ENCODE measurements at places on chromosomes 13 and 19.

DNA sequence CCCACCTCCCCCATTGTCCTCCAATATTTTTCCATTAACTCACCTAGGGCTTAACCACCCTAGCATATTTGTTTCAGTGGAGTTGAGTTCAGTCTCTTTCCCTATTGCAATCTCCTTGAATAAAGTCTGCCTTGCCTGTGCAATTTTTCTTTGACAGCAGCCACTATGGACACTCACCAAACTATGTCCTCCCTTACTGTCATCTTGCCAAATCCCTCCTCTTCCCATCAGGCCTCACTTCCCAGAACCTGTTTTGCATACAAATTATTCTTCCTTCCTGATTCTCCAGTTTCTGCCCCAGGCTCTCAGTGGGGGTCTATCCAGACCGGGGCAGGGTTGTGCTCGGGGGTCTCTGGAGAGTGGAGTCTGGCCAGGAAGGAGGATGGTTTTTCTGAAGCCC is 2.2 kb upstream of the LYPD5 start:
- no peak for DNase-seq

- DNase-seq, result no peak
Measured at GRCh38 chr19:4732680-4733114, 9.1 kb upstream of the DPP9 start.

DNA sequence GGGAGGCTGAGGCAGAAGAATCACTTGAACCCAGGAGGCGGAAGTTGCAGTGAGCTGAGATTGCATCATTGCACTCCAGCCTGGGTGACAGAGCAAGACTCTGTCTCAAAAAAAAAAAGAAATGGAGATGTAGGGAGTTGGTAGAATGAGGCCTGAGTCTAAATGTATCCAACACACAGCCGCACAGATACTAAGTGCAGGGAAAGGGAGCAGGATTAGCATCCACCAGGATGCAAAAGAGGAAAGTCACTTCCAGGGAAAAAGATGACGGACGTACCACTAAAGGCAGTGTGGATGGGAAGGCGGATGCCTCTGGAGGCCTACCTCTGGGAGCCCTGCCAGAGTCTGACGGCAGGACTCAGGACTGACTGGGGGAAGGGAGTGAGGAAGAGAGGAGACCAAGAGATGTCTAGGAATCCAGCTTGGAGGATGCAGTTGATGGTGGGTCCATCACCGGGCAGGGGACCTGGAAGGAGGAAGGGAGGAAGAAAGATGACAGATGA is 6.8 kb downstream of the FAM98C start:
- DNase-seq, result no peak

DNA sequence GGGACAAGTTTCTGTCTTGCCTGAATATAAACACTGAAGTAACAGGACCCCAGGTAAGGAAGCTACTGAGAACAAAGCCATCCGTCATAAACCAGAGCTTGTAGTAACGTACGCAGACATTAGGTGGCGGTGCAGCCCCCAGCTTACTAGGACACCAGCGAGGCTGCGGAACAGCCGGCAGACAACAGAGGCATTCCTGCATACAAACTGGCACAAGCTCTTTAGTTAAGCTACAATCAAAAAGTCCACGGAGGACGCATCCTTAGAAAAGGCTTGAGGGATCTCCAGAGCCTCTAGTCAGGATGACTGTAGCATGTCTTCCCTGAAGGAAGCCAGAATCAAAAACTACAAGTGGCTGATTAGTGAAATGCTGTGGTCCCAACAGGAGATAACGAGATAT is 26.2 kb downstream of the ZNF160 start:
- DNase-seq, result peak; percentile 20

DNA sequence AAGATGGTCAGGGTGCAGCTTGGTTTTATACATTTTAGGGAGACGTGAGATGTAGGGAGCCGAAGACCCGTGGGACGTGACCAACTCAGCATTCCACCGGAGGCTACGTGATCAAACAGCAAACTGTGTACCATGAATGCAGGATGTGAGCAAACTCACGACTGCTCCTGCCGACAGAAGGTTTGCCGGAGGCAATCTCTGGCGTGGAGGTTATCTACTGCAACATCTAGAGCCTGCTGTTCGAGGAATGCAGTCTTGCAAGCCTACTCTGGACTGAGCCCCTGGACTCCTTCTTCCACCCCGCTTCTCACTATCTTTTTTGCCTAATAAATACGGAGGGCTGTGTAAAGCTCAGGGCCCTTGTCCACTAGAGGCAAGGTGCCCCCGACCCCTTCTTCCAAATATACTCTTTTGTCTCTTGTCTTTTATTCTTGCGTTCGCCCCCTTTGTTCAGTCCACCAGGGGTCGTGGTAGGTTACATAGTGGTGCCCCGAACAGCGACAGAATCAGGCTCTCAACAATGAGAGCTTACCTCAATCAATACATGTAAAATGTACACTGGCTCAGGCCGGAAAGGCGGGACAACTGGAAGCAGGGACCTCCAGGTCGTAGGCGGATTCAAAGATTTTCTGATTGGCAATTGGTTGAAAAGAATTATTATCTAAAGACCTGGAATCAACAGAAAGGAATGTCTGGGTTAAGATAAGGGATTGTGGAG is 8.9 kb upstream of the OR1I1 start:
- no peak for DNase-seq

DNA sequence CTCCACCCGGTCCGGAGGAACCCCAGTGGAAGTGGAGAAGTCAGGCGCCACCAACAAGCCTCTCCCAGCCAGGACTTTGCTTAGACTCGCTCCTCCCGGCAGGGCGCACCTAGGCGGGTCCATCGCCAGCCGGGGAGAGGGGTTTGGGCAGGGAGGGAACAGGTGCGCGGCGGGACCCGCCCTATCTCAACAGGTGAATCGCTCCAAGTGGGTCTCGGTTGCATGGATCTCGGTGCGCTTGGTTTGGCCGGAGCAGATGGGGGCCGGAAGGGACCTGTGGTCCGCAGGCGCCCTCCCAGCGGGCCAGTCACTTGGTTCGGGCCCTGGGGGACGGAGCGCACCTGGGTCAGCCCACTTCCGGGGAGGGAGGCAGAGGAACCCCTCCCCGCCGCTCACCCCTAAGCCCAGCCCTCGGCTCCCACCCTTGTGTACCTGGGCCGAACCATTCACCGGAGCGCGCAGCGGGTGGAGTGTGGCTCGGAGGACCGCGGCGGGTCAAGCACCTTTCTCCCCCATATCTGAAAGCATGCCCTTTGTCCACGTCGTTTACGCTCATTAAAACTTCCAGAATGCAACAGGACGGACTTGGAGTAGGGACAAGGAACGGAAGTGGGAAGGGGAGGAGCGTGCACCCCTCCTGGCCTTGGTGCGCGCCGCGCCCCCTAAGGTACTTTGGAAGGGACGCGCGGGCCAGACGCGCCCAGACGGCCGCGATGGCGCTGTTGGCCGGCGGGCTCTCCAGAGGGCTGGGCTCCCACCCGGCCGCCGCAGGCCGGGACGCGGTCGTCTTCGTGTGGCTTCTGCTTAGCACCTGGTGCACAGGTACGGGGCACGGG is at the start of gene LSR:
Gene LSR, plus strand, starts transcription at position 693 of the 836 bp plus-strand sequence. Its CDS starts 21 bp downstream, at position 714.
- DNase-seq, result no peak

DNA sequence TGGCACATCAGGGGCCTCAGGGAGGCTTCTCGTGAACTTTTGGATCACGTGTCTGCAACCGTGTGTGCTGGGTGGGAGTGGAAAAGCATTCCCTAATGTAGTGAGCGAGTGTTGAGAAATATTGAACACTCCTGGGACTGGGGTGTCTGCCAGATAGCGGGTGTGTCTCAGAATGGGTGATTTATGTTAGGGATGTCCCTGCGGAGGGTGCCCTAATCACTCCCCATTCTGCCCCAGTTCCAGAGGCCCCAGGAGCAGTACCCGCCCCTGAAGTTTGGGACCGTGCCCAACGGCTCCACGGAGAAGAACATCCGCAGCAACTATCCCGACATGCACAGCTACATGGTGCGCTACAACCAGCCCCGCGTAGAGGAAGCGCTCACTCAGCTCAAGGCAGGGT is 24.2 kb upstream of the GRWD1 start:
- no peak for DNase-seq

- DNase-seq, result no peak
Measured at GRCh38 chr19:58024661-58025060, 9.2 kb upstream of the ZSCAN1 start.

DNA sequence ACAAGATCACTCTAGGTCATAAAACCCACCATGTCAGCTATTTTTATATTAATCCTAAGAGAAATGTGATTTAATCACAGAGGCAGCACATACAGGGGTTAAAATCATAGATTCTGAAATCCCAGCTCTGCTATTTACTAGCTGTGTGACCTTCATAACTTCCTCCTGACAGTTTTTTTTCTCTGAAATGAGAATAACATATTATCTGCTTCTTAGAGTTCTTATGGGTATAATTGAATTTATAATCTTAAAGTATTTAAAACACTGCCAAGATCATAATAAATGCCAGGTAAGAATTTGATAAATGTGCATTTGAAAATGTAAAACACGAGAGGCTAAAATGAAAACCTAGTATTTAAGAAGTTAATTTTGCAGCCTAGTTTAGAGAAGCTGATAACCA is 722.9 kb downstream of the SLITRK6 start:
- no peak for DNase-seq
